ENCODE measurements at places on chromosomes 7 and 10.
A peak's percentile ranks its signal among the peaks of the same experiment; 100 is the strongest.

GRCh38 chr7:42926204-42926603 is 5.8 kb downstream of the PSMA2 start:
- DNase-seq: peak; percentile 22

- no peak for DNase-seq
Measured at GRCh38 chr7:142024547-142024946, 28.9 kb downstream of the MGAM start.

DNA sequence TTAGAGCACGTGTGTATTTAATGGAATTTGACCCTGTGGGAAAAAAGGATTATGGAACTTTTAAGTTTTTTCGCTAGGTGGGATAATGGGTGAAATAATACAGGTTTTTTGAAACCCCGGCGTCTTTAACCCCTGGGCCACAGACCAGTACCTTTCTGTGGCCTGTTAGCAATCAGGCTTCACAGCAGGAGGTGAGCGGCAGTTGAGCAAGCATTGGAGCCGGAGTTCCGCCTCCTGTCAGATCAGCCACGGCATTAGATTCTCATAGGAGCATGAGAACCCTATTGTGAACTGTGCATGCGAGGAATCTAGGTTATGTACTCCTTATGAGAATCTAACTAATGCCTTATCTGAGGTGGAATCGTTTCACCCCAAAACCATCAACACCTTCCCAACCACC is 28.6 kb downstream of the WAC start:
- no peak for DNase-seq

DNA sequence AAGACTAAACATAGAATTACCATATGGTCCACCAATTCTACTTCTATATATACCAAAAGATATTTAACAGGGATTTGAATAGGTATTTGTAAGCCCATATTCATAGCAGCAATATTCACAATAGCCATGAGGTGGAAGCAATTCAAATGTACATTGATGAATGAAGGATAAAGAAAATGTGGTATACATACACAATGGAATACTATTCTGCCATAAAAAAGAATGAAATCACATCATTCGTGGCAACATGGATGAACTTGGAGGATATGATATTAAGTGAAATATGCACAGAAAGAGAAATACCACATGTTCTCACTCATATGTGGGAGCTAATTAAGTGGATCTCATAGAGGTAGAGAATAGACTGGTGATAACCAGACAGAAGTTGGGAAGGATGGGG is 34.1 kb upstream of the GPR22 start:
- no peak for DNase-seq

GRCh38 chr10:116272440-116273283 is at the start of gene GFRA1:
Gene GFRA1 (minus strand): TSS chr10:116273206. CDS start chr10:116272029, 1,177 bp downstream.
- DNase-seq: no peak

- peak; percentile 54 for DNase-seq
Measured at GRCh38 chr10:31930023-31930751, 1.6 kb upstream of the ARHGAP12 start.

- DNase-seq: no peak
Measured at GRCh38 chr10:21737106-21737505, 203.1 kb downstream of the MLLT10 start.

DNA sequence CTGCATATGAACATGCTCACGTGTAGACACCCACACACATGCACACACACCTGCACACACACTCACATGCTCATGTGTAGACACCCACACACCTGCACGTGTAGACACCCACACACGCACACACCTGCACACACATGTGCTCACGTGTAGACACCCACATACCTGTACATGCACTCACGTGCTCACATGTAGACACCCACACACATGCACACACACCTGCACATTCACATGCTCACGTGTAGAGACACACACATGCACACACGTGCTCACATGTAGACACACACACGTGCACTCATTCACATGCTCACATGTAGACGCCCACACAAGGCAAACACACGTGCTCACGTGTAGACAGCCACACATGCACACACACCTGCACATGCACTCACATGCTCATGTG is 275.8 kb downstream of the PTPRN2 start:
- no peak for DNase-seq

DNA sequence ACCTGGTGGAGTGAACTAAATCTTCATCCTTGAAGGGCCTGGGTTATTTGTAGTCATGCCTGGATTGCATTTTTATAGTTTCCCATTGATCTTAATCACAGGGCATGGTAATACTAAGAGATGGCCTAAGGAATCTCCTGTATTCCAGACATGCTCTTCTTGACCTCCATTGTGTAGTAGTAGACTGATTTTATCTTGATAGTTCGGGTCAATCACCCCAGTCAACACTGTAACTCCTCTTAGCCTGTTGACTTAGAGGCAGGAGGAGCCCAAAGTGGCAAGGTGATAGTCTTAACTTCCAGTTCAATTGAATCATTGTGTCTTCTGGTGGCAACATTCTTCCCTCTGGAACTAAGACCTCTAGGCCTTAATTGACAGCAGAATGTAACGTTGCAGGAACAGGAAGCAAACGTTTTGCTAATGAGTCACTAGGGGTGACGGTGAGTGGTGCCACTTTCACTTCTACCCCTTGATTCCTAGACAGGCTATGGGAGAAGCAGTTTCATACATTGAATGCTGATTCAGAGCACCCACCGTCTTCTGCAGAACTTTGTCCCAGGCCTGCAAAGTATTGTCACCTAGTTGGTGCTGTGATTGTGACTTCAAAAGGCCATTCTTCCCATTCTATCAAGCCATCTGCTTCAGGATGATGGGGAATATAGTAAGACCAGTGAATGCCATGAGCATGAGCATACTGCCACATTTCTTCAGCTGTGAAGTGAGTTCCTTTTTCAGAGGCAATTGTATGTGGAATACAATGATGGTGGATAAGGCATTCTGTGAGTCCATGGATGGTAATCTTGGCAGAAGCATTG is 24.0 kb upstream of the PAPSS2 start:
- peak; percentile 78 for DNase-seq

- DNase-seq: no peak
Measured at GRCh38 chr7:108589874-108590273, 20.2 kb downstream of the DNAJB9 start.

DNA sequence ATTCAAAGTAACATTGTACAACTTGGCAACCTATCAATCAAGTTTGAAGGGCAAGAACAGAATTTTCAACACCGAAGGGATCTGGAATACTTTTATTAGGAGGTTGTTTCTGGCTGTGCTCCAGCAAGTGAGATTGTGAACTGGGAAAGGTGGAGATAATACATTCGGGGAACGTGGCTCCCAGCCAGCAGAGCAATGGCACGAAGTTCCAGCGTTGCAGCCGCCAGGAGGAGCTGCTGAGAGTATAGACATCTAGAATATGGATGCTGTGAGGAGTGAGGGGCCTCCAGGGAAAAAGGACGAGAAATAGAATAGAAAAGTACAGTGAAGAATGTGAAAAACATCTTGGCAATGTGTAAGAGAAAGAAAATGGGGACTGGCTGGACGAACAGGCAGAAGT is 69.5 kb downstream of the TCERG1L start:
- peak; percentile 9 for DNase-seq

DNA sequence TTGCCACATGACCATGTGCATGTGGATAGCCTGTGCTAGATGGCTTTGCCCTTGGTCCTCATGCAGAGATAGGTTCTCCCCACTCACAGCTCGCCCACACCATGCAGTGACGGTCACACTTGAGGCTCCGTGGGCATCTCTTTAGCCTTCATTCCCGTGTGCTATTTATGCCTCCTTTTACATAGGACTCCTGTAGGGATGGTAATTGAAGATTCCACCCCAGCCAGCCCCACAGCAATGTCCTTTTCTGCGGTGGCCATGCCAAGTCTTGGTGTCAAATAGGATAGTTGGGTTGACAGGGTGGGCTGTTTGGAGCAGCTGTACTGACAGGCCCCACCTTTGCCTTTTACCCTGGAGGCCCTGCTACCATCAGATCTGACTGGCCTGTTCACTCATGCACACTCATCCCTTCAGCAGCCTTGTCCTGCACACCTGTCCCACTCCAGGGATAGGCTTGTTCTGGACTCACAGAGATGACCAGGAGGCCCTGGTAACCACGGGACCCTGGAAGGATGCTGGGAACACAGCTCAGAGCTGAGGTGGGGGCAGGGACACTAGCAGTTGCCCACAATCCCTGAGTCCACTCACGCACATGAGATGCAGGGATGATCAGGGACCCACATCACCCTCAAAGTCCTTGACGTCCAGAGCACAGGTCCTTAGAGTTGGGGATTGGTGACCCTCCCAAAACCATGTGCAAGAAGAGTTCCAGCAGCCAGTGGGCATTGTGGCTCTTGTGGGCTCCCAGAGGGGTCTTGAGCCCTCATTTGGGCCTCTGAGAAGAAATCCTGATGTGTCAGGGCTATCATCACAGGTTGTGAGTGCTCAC is 71.2 kb downstream of the ADCY1 start:
- DNase-seq: no peak

- DNase-seq: no peak
Measured at GRCh38 chr10:79106256-79107050, 37.7 kb downstream of the ZMIZ1 start.

GRCh38 chr10:132097609-132098377 is 32.0 kb downstream of the JAKMIP3 start:
- DNase-seq: no peak

DNA sequence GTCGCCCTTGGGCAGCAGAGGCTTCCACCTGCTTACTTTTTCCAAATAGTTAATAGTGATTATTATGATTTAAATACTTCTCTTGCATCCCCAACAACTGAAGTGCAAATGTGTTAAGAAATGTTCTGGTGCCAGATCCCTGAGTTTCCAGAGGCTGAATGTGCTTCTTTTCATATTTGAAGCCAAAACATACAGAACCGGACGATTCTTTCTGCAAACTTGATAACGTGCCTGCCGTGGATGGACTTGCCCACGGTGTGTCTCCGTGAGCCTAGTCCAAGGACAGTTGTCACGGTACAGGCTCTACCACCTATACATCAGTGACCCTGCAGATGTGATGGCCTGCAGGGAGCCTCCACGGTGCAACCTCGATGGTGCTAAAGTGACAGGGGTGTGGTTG is 198.6 kb upstream of the LYZL2 start:
- DNase-seq: no peak

- no peak for DNase-seq
Measured at GRCh38 chr7:72751378-72751777, 76.6 kb downstream of the TYW1B start.

DNA sequence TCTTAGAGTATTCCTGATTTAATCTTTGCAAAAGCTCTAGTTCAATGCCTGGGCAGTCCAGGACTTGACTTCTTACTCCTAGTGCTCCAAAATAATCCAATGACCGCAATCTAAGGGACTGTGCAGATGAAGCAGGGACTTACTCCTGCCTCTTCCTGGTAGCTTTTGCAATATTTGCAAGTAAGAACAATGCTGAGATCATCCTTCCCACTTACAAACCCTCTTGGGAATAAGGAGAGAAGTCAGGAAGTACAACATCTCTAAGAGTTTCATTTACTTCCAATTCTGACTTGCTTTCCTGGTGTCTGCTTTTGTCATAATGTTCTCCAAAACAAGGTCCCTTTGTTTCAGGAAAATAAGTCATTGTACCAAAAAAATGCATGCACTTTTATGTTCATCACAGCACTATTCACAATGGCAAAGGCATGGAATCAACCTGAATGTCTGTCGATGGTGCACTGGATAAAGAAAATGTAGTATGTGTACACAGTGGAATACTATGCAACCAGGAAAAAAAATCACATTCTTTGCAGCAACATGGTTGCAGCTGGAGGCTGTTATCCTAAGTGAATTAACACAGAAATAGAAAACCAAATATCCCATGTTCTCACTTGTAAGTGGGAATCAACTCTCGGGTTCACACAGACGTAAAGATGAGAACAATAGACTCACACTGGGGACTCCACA is 7.1 kb upstream of the KCNMA1 start:
- DNase-seq: no peak

DNA sequence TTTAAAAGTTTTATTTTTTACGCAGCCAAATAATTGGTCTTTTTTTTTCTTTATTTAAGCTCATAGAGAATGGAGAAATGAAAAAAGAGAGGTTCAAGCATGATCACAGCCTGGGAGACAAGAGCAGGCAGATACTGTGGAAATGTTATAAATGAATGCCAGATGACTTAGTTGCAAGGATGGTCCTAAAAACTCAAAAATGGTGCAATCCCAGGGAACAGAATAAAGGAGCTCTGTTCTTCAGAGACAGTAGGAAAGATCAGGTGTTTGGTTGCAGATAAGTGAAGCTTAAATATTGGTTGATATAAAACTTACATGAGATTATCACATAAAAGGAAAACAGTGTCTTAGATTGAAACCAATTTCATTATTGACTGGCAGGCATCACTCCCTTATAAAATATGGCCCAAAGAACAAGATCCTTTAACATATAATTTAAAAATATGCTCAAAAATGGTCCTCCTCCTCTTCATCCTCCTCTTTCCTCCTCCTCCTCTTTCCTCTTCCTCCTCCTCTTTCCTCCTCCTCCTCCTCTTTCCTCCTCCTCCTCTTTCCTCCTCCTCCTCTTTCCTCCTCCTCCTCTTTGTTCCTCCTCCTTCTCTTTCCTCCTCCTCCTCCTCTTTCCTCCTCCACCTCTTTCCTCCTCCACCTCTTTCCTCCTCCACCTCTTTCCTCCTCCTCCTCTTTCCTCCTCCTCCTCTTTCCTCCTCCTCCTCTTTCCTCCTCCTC is 18.6 kb downstream of the GNAT3 start:
- no peak for DNase-seq

DNA sequence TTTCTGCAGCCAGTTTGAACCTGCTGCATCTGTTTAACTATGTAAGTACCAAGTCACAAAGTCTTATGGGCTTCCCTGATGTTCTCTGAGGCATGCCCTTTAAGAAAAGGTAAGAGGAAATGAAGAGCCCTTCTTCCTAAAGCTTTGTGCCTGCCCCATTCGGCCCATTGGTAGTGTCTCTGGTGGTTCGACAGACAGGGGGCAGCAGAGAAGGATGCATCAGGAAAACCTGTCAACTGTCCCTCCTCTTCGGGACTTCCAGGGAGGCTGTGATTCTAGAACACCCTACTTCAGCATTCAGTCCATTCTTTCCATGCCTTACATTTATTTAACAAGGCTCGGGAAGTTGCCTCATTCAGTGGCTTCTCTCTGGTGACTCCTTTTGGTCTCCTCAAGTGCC is 1.9 kb upstream of the SFRP4 start:
- DNase-seq: no peak

GRCh38 chr7:28108747-28109146 is 71.8 kb downstream of the JAZF1 start:
- DNase-seq: no peak
